ENCODE measurements at places on chromosomes 3 and 15. TPM values are rescaled to one million over a fixed set of nuclear protein-coding genes. Genes with fewer than 3 reads are reported as not detected.

DNA sequence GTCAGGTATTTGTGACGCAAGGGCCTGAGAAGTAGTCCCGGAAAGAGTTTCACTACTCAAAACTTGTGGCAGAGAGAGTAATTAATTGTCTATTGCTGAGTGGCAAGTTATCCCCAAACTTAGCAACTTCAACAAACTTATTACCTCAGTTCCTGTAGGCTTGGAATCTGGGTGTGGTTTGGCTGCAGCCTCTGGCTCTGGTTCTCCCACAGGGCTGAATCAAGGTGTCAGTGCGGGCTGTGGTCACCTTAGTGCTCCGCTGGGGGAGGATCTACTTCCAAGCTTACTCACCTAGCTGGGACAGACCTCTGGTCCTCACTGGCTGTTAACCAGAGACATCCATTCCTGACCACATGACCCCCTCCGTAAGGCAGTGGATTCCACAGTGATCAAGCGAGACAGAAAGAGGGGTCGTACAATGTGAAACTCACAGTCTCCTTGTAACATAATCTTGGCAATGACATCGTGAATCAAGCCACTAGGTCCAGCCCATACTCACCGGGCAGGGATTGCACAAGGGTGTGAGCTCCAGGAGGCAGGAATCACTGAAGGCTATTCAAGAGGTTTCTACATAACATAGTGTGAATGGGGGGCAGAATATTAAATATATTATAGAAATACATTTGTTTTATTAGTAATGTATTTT is 138.3 kb downstream of the RYR3 start:
- no peaks in the 10 kb centered on the region for H3K27me3 ChIP-seq
- no peak overlapping the region for H3K4me3 ChIP-seq
- H3K36me3 ChIP-seq, result no peaks in the 10 kb centered on the region
- no peaks in the 10 kb centered on the region for H3K4me1 ChIP-seq
- no peak for DNase-seq

- H3K4me1 ChIP-seq, result no peaks in the 10 kb centered on the region
- DNase-seq, result no peak
- no peaks in the 10 kb centered on the region for H3K36me3 ChIP-seq
- peaks cover 15% of the 10 kb centered on the region for H3K27me3 ChIP-seq
These were observed 44.0 kb downstream of the TM2D3 start for GRCh38 chr15:101608201-101608600.

GRCh38 chr3:187741403-187742350 is 3.6 kb downstream of the BCL6 start:
- peak; percentile 71 for DNase-seq
- no peaks in the 10 kb centered on the region for H3K36me3 ChIP-seq
- H3K27ac ChIP-seq, result peak overlapping the region; percentile 98

- H3K4me1 ChIP-seq, result peaks cover 31% of the 10 kb centered on the region
- H3K27ac ChIP-seq, result no peak overlapping the region
- H3K27me3 ChIP-seq, result no peaks in the 10 kb centered on the region
These were observed 6.2 kb downstream of the VPS18 start for GRCh38 chr15:40900256-40901052.

DNA sequence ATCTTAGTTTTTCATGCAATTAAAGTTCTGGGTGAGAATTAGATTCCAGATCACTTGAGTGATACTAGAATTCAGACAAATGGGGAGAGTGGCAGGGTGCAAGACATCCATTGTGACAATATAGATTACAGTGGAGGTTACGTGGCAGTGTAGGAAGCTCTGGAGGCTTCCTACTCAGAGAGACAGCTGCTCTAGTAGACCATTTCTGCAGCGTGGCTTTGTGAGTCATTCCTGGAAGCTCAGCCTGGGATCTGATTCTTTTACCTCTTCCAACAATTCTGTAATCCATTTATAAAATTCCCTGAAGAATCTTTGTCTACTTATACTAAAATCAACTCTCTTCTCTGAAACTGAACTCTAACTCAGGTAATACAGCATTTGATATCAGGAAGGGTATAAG is 90.4 kb upstream of the ASB14 start:
- no peaks in the 10 kb centered on the region for H3K27me3 ChIP-seq
- no peak for DNase-seq
- H3K27ac ChIP-seq, result no peak overlapping the region
- no peak overlapping the region for H3K4me3 ChIP-seq
- H3K36me3 ChIP-seq, result no peaks in the 10 kb centered on the region

- H3K27ac ChIP-seq, result no peak overlapping the region
- no peaks in the 10 kb centered on the region for H3K27me3 ChIP-seq
- H3K4me1 ChIP-seq, result no peaks in the 10 kb centered on the region
- no peaks in the 10 kb centered on the region for H3K36me3 ChIP-seq
These were observed 57.2 kb downstream of the SH3GL3 start for GRCh38 chr15:83504365-83504764.

Gene LRRC31
- not detected for total RNA-seq

Gene EFHB
- not detected for total RNA-seq
